ENCODE measurements at places on chromosomes 3 and 15.

GRCh38 chr15:78988361-78988911 is 43.6 kb upstream of the CTSH start:
- no peak for DNase-seq

GRCh38 chr15:47801522-47801921 is 84.2 kb downstream of the SEMA6D start:
- no peak for DNase-seq

DNA sequence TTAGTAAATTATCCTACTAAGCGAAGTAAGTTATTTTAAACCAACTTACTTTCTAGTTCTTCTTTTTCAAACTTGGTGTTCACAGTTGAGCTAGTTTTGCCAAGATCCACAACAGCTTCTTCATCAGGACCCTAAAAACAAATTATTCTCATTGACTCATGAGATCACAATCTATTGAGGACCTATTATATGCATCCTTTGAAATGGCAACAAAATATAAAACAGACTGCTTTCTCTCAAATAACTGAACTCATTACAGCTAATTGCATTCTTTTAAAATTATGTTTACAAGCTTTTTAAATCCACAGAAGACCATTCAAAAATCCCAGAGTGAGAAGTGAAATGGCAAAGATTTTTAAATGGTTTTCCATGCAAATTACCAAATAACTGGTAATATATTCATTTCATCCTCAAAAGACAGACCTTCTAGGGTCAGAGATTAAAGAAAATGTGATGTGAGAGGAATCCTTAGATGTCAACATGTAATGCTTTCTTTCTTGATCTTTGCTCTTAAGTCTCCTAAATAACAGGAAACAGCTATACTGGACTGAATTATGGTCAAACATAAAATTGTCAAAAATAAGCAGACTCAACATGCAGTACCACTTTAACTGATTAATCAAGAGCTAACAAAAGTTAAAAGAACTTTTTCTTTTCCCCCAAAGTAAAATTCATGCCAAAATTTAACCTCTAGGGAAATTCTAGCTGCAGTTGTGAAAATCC is 31.7 kb downstream of the SLC4A7 start:
- DNase-seq, result no peak

- no peak for DNase-seq
Observed at GRCh38 chr15:45351227-45351626, 27.1 kb downstream of the GATM start.

- no peak for DNase-seq
Observed at GRCh38 chr3:137738710-137739109, 25.4 kb upstream of the SOX14 start.

DNA sequence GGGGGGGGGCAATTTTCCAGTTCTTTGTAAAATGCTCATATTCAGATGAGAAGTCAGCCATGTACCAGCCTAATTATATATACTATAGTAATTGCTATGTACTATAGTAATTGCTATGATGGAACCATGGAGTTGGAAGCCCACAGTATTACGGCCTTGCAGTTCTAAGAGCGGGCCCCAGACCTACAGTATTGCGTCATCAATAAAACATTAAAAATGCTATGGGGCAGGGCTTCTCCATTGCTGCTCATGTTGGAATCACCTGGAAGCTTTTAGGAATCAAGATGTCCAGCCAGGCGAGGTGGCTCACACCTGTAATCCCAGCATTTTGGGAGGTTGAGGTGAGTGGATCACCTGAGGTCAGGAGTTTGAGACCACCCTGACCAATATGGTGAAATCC is 443.7 kb upstream of the GRM7 start:
- no peak for DNase-seq

GRCh38 chr3:31054032-31054431 is 159.6 kb upstream of the GADL1 start:
- DNase-seq, result no peak

DNA sequence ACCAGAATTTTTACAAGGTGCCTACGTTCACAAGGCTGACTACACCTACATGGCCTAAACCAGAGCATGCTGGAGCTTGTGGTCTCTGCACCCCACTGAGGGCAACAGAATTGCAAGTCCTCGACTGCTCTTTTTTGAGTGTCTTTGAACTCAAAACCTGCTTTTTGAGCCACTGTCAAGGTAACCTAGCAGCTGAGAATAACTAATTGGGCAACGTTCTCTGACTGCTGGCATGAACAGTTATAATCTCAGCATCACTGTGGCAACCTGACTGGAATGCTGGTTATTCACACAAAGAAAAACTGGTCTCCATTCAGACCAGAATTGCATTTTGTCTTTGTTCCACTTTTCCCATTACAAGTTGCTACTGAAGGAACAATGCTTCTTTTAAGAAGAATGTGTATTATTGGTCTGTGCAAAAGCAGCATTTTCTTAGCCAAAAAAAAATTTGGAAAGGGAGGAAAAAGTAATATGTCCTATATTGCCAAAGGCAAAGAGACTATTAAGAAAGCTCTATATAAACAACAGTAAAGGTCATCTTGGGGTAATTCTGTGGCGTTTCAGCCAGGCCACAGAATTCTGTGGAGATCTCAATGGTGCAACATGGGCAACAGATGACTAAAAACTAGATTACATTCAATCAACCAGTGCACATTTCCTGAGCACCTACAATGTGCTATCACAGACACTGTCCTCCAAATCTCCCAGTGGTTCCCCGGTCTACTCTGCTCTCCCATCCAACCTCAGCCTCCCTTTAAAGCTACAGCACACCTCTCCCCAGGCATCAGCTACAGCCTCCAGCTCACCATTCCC is 76.8 kb downstream of the TNIK start:
- DNase-seq, result no peak

- no peak for DNase-seq
Observed at GRCh38 chr15:38373016-38373415, 80.9 kb upstream of the FAM98B start.

GRCh38 chr3:138921316-138922292 is 25.3 kb downstream of the FOXL2 start:
- DNase-seq, result peak; percentile 27

DNA sequence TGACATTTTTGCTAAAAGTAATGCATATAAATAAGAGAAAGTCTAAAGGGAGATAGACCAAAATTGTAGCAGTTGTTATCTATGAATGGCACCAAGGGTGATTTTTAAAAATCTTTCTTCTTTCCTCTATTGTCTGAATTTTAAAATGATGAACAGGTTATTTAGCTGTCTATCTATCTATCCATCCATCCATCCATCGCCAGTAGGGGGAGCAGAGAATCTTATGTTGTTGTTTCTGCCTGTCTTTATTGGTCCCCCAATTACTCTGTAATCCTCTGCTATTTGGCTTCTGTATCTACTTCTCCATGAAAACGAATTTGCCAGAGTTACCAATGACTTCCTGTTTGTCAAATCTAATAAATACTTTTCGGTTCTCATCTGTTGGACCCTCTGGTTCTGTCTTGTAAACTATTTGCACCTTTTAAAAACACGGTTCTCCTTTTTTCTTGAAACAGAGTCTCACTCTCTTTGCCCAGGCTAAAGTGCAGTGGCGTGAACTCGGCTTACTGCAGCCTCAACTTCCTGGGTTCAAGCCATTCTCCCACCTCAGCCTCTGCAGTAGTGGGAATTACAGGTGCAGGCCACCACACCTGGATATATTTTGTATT is 86.0 kb downstream of the ECT2 start:
- no peak for DNase-seq

GRCh38 chr3:18812316-18812715 is 336.0 kb upstream of the KCNH8 start:
- DNase-seq, result no peak

- no peak for DNase-seq
Observed at GRCh38 chr3:109804697-109805096, 467.4 kb upstream of the DPPA4 start.

DNA sequence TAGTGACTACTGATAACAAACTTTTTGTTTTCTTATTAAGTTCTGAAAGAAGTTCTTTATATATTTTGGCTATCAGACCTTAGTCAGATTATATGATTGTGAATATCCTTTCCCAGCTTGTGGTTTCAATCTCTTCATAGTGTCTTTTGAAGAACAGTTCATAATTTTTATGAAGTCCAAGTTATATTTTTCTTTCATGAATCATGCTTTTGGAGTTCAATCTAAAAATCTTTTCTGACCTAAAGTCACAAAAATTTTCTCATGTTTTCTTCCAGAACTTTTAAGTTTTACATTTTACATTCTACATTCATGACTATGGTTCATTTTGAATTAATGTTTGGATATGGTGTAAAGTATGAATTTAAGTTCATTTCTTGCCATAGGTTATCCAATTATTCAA is 34.2 kb upstream of the OCA2 start:
- no peak for DNase-seq

GRCh38 chr3:112759681-112760080 is 87.0 kb downstream of the CD200R1L start:
- no peak for DNase-seq

GRCh38 chr3:128257632-128258031 is 104.4 kb downstream of the EEFSEC start:
- no peak for DNase-seq

GRCh38 chr15:82079736-82080135 is 33.9 kb upstream of the MEX3B start:
- DNase-seq, result no peak

Data from chondrocyte (in vitro differentiated cells).